ENCODE measurements at places on chromosomes 12 and 14. TPM values are rescaled to one million over a fixed set of nuclear protein-coding genes. Genes with fewer than 3 reads are reported as not detected.

GRCh38 chr12:106197906-106198623 lies 49.8 kb downstream of the CKAP4 start:
- H3K4me3 ChIP-seq, result no peak overlapping the region
- no peaks in the 10 kb centered on the region for H3K36me3 ChIP-seq
- no peak for DNase-seq
- no peaks in the 10 kb centered on the region for H3K27me3 ChIP-seq

Gene ADAM21
- polyA plus RNA-seq, result not detected

DNA sequence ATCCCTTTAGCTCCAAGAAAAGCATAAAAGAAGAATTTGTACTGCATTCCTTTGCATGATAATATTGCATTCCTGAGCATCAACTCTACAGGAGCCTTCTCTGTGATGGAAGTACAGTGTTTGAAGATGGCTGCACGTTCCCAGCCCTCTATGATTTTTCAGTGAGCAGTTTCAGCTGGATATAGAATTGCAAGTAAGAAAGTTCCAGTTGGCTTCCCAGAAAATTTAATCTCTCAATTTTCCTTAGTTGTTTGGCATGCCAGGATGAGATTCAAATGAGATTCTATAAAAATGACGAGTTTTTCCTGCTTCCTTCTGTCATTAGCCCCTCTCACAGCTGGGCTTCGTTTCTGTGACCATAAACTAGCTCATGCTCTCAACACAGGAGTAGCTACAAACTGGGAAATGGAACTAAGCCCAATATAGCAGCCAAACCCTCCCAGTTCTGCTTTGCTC lies 109.9 kb downstream of the TTC8 start:
- H3K27ac ChIP-seq, result no peak overlapping the region
- H3K27me3 ChIP-seq, result no peaks in the 10 kb centered on the region
- H3K36me3 ChIP-seq, result no peaks in the 10 kb centered on the region
- H3K4me1 ChIP-seq, result no peaks in the 10 kb centered on the region

- H3K4me1 ChIP-seq, result peaks cover 29% of the 10 kb centered on the region
- no peaks in the 10 kb centered on the region for H3K36me3 ChIP-seq
- DNase-seq, result peak; percentile 38
- H3K4me3 ChIP-seq, result peak overlapping the region; percentile 91
Observed at GRCh38 chr12:10363914-10364814, 25.7 kb downstream of the KLRK1 start.

DNA sequence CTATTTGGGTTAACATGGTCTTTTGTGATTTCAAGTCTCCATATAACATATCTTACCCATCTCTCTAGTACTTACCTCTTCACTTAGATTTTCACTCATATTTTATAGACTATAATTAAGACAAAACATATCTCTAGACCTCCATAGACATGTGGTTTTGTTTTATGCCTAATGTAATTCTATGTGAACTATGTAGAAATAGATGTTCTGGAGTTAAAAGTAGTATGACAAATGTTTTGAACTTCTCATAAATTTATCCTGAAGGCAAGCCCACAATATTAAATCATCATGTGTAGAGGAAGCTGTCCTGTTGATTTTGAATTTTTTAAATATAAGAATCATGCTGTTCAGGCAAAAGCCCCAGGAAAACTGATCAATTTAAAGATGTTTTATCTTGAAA lies 169.2 kb downstream of the SYT1 start:
- no peaks in the 10 kb centered on the region for H3K36me3 ChIP-seq
- H3K27me3 ChIP-seq, result no peaks in the 10 kb centered on the region
- H3K4me3 ChIP-seq, result no peak overlapping the region
- no peak for DNase-seq
- H3K4me1 ChIP-seq, result no peaks in the 10 kb centered on the region
- no peak overlapping the region for H3K27ac ChIP-seq

DNA sequence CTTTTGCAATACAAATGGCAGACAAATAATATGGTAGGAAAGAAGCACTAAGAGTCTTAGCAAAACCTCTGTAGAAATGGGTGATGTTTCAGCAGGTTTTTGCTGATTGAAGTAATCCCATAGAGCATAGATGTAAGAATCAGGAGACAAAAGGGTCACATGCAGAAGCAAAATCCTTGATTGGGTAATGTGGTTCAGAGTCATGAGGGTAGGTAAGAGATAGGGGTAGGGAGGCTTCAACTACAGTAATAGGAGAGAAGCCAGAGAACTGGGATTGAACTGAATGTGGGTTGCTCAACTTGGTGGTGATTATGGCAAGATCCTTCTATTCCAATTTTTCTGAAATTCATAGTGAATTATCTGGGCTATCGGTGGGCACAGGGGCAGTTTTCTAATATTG lies 5.0 kb downstream of the PRB3 start:
- no peaks in the 10 kb centered on the region for H3K36me3 ChIP-seq
- no peak for DNase-seq
- H3K4me3 ChIP-seq, result no peak overlapping the region

DNA sequence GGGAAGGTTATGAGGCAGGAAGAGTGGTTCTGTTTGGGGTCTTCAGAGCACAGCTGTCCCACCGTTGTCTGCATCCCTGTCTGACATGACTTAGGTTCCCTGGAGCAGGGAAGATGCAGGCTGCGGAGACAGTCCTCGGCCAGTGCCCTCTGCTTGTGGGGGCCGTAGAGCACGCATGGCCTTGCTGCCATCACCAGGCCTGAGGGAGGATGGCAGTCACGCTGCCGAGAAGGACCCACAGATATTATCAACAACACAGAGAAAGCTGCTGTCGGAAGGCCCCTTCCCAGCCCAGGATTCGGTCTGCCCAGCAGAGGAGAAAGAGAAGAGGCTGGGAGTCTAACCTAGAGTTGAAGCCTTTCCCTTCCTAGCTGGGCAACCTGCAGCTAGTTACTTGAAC lies 35.0 kb downstream of the ERH start:
- no peaks in the 10 kb centered on the region for H3K4me1 ChIP-seq
- H3K27me3 ChIP-seq, result no peaks in the 10 kb centered on the region
- no peak overlapping the region for H3K27ac ChIP-seq
- H3K36me3 ChIP-seq, result no peaks in the 10 kb centered on the region
- DNase-seq, result no peak

- peaks cover 12% of the 10 kb centered on the region for H3K27me3 ChIP-seq
- H3K4me1 ChIP-seq, result peaks cover 9% of the 10 kb centered on the region
Observed at GRCh38 chr12:76883151-76883550, 4.3 kb upstream of the CSRP2 start.

Gene INSM2
- not detected for polyA plus RNA-seq

- no peaks in the 10 kb centered on the region for H3K36me3 ChIP-seq
- H3K27me3 ChIP-seq, result no peaks in the 10 kb centered on the region
- H3K27ac ChIP-seq, result no peak overlapping the region
- DNase-seq, result no peak
- no peak overlapping the region for H3K4me3 ChIP-seq
Observed at GRCh38 chr12:116436561-116437249, 122.5 kb upstream of the MAP1LC3B2 start.

DNA sequence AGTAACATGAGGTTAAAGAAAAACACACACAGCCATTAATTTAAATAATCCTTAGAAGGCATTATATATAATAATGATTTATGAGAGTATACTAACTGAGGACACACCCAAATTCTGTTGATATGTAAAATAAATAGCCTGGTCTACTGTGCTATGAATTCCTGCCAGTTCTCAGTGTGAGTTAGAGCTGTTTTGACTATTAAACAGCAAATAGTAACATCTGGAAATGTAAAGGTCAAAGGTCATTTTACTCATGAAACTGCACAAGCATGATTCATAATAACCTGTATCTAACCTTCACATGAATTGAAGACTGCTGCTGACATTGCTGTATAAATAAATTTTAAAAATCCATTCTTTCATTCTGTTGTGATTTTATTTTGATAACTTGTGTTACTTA lies 966.7 kb downstream of the SLC6A15 start:
- H3K4me3 ChIP-seq, result no peak overlapping the region
- H3K27me3 ChIP-seq, result no peaks in the 10 kb centered on the region
- no peak for DNase-seq
- no peaks in the 10 kb centered on the region for H3K36me3 ChIP-seq

Measured in CD14-positive monocyte (primary cell).